ENCODE measurements at places on chromosomes 13 and 19. TPM values are rescaled to one million over a fixed set of nuclear protein-coding genes. Genes with fewer than 3 reads are reported as not detected.

The ZNF528 gene
- 45.7 TPM for total RNA-seq

DNA sequence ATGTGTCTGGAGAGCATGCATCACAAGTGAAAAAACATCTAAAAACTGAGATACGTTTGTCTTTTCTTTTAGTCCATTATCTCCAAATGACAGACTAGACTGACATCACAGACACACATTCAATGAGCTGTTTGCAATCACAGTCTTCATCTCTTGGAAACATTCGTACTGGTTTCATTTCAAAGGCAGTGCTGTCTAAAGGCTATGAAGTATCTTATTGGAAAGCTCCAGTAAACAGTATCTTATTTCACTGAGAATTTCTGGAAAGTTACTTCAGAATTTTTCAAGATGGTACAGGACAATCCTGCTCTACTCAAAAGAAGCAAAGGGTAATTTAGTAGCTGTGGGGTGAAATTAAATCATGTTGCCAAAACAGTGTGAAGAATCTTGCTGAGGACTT is 53.5 kb upstream of the TNFRSF19 start:
- DNase-seq = no peak

DNA sequence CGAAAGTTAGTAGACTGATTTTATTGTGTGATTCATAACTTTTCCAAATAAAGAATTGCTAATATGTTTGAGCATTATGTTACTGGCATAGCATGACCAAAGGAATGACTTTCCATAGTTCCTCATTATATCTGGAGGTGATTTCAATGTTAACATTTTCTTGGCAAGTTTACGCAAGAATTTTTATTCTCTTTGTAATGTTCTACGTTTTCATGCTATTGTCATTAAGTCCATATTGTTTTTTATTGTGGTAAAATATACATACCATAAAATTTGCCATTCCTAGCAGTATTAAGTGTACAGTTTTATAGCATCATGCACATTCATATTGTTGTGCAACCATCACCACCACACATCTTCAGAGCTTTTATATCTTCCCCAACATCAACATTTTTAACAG is 14.8 kb downstream of the KCTD12 start:
- no peak for DNase-seq

DNA sequence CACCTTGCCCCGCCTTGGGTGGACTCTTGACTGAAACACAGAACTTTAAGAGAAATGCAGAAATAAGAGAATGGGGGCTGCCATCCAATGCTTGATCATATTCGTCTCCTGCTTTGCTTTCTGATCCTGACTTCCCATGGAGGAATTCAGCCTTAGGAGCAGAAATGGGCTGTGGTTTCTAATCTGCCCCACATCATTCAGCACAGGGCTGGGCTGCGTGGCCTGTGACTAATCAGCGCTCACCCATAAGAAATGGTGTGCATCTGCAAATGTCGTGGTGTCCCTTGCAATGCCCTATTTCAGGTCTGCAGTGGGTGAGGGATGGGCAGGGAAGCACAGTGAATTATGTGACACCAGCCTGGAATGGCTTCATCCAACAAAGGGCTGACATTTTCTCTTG is 60.7 kb upstream of the URI1 start:
- no peak for DNase-seq

DNA sequence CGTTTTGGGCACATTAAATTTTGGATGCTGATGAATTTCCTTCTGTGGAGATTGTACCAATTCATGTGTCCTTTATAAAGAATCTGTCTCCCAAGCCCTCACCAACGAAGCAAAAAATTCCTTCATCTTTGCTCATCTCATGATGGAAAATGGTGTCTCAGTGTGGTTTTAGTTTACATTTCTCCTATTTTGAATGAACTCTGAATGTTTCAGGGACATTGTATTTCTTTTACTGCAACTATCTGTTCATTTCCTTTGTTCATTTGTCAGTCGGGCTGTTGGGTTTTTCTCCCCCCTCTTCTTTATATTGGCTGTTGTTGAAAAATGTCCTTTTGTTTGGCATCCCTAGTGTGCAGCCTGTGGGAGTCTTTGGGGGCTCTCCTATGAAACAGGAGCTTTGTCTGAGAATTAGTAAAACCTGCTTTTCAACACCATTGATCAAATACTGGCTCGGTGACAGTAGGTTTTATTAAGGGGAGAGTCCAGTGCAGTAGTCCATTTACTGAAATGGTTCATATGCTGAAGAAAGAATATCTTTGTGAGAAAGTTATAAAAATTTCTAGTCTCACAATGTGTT is 91.3 kb upstream of the C1QTNF9B start:
- no peak for DNase-seq

GRCh38 chr13:38444904-38445303 is 95.3 kb downstream of the UFM1 start:
- no peak for DNase-seq

DNA sequence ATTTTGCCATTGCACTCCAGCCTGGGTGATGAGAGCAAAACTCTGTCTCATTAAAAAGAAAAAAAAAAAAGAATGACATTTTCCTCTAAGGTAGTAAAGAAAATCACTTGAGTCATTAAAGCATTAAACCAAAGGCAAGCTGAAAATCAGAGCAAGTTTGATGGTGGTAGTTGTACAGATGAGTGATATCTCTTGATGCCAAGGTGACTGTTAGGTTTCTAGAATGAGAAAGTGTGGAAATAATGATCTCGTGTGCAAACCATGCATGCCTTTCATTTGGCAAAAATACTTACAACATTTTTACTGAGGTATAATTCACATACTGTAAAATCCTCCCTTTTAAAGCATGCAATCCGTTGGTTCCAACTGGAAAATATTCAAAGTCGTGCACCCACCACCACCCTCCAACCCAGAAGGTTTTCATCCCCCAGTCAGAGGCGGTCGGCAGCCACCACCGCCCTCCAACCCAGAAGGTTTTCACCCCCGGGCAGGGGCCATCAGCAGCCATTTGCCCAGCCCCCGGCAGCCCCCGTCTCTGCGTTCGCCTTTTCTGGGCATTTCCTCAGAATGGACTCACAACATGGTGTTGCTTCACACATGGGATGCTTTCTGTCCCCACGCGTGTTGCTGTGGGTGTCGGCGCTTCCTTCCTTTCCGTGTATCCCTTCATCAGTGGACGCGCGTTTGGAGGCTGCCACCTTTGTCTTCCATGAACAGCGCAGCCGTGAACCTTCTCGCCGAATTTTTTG is 90.2 kb downstream of the ATP11A start:
- DNase-seq = no peak

The TUBA3C gene
- total RNA-seq = not detected

The CFAP97D2 gene
- not detected for total RNA-seq

- DNase-seq = no peak
Measured at GRCh38 chr13:44780591-44781280, 204.6 kb upstream of the TSC22D1 start.

The NCAN gene
- 135 TPM for total RNA-seq

The RXFP2 gene
- total RNA-seq = not detected

The MRPS31 gene
- total RNA-seq = 24.2 TPM

GRCh38 chr13:23956106-23956505 is 58.8 kb upstream of the C1QTNF9B start:
- no peak for DNase-seq

DNA sequence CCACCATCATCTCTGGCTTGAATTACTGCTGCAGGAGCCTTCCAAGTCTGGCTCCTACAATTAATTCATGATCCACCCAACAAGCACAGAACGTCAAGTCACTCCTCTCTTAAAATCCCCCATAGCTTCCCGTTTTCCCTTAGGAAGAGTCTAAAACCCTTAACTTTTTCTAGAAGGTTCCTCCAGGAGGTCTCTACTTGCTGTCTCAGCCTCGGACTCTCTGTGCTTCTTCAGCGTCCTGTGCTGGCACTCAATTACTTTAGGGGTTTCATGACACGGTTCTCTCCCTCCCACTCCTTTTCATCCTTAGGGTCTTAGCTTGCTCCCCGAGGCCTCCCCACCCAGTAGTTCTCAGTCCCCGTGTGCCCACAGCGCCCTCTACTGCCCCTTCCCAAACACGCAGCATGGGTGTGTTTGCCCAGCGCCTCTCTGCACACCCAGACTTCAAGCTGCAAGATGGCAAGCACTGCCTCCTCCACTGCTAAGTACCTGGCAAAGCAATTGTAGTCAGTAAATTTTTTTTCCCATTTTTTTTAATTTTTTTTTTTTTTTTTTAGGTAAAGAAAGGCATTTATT is 25.8 kb upstream of the MAP3K10 start:
- DNase-seq = peak; percentile 40
